Activated T-helper 1 cell treated with anti-CD3 and anti-CD28 coated beads, Interleukin-12 subunit alpha, Interleukin-12 subunit beta, Interleukin-2, Interleukin-4 antibody, amounts not matched to agents 30 ng/mL and 10 ng/mL and 1 ng/mL, durations not matched to agents 14 hours and 24 hours and 36 hours (primary cell): ENCODE measurements at places on chromosomes 2 and 18. TPM values are rescaled to one million over a fixed set of nuclear protein-coding genes. Genes with fewer than 3 reads are reported as not detected.
A peak's percentile ranks its signal among the peaks of the same experiment; 100 is the strongest.

DNA sequence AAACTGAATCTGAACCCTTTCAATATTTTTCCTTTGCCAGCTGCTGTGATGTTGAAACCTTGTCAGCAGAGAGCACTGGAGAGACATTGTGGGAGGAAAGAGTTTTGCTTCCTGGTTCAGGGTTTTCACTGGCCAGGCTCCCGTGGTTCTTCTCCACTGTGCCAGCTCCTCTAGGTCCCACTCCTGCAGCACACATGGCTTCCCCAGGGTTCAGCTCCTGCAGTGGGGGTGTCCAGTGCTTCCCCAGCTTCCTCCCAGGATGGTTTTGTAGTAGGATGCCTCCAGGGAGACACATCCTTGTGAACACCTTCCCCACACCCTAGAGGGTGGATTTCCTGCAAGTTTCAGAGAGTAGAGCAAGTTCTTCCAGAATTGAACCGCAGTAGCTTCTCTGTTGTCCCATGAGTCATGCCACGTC lies 24.0 kb upstream of the SULT1C3 start:
- H3K27me3 ChIP-seq, result peaks cover 4% of the 10 kb centered on the region
- DNase-seq, result no peak
- no peak overlapping the region for H3K27ac ChIP-seq
- H3K4me3 ChIP-seq, result no peak overlapping the region

- no peaks in the 10 kb centered on the region for H3K4me1 ChIP-seq
- DNase-seq, result no peak
- H3K27ac ChIP-seq, result no peak overlapping the region
- H3K27me3 ChIP-seq, result no peaks in the 10 kb centered on the region
- H3K4me3 ChIP-seq, result no peak overlapping the region
Measured at GRCh38 chr2:5250482-5250881, 441.7 kb upstream of the SOX11 start.

DNA sequence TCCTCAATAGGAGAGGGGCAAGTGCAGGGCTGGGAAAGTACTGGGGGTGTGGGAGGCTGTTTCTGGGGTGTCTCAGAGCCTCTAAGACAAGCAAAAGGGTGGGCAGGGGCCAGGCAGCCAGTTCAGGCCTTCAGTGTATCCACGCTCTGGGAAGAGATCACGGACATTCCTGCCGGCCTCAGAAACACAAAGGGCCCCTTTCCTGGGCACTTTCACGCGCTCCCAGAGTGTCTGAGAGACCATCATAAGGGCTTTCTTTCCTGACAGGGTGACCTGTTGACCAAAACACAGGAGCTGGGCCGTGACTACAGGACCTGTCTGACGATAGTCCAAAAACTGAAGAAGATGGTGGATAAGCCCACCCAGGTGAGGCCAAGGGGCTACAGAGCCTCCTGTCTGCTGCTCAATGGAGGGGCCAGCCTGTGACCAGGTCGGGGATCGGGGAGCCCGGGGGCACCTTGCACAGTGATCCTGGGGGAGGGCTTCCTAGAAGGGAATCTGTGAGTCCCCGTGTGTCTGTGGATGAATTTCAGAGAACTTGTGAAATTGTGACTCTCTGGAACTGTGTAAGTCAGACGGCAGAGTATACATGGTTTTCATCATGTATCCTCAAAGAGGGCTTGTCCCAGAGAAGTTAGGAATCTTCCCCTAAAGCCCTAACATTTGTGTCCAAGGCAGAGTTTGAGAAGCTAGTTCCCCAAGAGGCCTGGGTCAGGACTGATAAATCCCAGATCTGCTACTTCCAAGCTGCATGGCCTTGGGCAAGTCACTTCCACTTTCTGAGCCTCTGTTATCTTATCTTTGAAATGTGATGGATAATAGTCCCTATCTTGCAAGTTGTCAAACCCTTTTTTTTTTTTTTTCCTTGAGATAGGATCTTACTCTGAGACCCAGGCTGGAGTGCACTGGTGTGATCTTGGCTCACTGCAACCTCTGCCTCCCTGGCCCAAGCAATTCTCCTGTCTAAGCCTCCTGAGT lies 1.8 kb downstream of the GNLY start:
- peaks cover 2% of the 10 kb centered on the region for H3K36me3 ChIP-seq
- H3K27me3 ChIP-seq, result peaks cover 2% of the 10 kb centered on the region
- peak overlapping the region; percentile 48 for H3K27ac ChIP-seq
- H3K4me1 ChIP-seq, result peaks cover 19% of the 10 kb centered on the region
- peak overlapping the region; percentile 9 for H3K4me3 ChIP-seq
- no peak for DNase-seq

DNA sequence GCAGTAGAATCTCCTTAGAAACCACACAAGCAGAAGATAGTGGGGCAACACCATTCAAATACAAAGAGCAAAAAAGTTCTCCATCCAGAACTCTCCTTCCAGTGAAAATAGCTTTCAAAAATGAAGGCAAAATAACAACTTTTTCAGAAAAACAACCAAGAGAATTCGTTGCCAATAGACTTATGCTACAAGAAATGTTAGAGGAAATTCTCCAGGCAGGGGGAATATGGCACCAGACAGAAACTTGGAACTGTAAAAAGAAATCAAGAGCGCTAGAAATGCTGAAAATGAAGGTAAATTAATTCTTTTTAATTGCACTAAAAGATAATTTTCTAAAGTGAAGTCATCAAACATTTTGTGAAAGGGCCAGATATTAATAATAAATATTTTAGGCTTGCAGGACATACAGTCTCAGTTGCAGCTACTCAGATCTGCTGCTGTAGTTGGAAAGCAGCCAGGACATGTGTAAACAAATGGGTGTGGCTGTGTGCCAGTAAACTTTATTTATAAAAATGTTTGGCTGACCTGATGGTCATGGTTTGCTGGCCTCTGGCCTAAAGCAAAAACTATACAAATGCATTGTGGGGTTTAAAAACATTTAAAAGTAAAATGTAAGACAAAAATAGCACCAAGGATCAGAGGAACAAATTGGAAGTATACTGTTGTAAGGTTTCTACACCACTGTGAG lies 73.7 kb upstream of the TGFA start:
- H3K27ac ChIP-seq, result no peak overlapping the region
- H3K4me3 ChIP-seq, result no peak overlapping the region
- peaks cover 11% of the 10 kb centered on the region for H3K27me3 ChIP-seq
- DNase-seq, result no peak
- H3K4me1 ChIP-seq, result no peaks in the 10 kb centered on the region
- no peaks in the 10 kb centered on the region for H3K36me3 ChIP-seq

DNA sequence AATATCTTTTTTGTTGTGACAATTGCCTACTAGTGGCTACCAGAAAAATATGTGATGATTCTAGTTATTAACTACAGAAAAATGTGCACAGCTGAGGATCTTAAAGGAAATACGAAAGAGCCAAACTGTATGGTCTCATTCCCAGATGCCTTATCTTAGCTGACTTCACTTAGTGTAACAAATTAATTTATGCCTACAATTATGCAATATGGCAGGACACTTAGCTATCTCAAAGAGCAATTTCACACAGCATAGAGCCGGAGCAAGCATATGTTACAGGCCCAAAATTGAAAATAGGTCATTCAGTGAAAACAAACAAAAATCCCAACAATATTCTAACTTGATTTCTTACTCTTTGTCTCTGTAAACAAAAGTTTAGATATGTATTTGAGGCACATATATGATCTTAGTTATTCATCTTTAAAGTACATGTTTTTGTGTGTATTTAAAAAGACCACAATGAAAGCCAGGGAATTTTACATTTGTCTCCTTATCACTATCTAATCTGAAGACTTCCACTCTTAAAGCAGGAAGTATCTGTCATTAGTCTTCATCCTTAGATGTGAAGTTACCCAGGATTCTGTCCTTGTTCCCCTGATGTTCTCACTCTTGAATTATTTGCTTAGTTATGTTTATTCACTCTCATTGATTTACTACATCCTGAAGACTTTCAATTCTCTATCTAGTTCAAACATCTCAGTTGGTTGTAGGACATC lies 1579.0 kb upstream of the NXPH2 start:
- no peak overlapping the region for H3K27ac ChIP-seq
- no peak for DNase-seq
- no peaks in the 10 kb centered on the region for H3K27me3 ChIP-seq
- H3K4me1 ChIP-seq, result no peaks in the 10 kb centered on the region

- H3K27me3 ChIP-seq, result no peaks in the 10 kb centered on the region
- no peaks in the 10 kb centered on the region for H3K4me1 ChIP-seq
- DNase-seq, result no peak
- H3K4me3 ChIP-seq, result no peak overlapping the region
Measured at GRCh38 chr2:166958986-166959481, 70.8 kb downstream of the XIRP2 start.

DNA sequence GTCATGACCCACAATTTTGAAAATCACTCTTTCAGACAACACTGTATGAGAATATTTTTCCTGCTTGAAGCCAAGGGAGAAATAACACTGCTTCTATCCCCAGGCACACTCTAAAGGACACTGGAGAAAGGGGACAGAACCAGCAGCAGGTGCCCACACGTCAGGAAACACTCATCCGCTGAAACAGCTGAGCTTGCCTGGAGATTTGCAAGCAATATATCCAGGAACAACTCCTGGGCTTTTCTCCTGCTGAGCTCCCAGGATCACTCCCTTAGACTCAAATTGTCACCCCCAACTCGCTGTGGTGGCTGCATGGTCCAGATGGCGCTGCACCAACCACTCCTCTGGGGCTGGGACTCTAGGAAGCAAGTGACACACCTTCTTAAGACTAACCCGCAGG lies 186.7 kb downstream of the ARL4C start:
- no peak for DNase-seq
- no peaks in the 10 kb centered on the region for H3K27me3 ChIP-seq
- H3K4me1 ChIP-seq, result peaks cover 70% of the 10 kb centered on the region
- no peak overlapping the region for H3K4me3 ChIP-seq
- H3K27ac ChIP-seq, result peak overlapping the region; percentile 99

GRCh38 chr2:219254590-219255201 lies 978 bp upstream of the TUBA4A start:
- H3K27ac ChIP-seq, result peak overlapping the region; percentile 98
- H3K4me3 ChIP-seq, result peak overlapping the region; percentile 84
- H3K27me3 ChIP-seq, result peaks cover 3% of the 10 kb centered on the region
- peak; percentile 46 for DNase-seq
- peaks cover 43% of the 10 kb centered on the region for H3K4me1 ChIP-seq

Gene UPP2
- total RNA-seq, result not detected in 2 replicates

- DNase-seq, result no peak
- H3K27me3 ChIP-seq, result no peaks in the 10 kb centered on the region
- H3K4me3 ChIP-seq, result no peak overlapping the region
- peak overlapping the region; percentile 11 for H3K27ac ChIP-seq
Measured at GRCh38 chr2:191650896-191651773, 26.8 kb upstream of the NABP1 start.

DNA sequence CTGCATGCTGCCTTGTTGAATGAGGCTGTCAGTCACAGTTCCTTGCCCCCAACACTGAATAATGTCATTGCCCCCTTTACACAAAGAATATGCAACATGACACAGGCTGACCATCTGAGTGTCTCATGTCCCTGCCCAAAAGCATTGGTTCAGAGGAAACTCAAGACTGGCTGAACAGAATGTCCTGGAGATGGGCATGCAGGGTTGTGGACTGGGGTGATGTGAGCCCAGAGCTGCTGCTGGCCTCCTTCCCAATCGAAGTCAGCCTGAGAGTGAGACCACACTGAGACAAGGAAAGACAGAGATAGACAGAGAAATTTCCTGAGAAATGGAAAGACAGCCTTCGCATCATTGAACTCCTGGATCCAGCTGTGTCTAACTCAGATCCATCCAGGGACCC lies 110.1 kb downstream of the PID1 start:
- no peaks in the 10 kb centered on the region for H3K4me1 ChIP-seq
- no peak for DNase-seq
- H3K27ac ChIP-seq, result no peak overlapping the region
- no peaks in the 10 kb centered on the region for H3K27me3 ChIP-seq

GRCh38 chr2:67570611-67571010 lies 173.5 kb downstream of the ETAA1 start:
- no peaks in the 10 kb centered on the region for H3K36me3 ChIP-seq
- no peaks in the 10 kb centered on the region for H3K27me3 ChIP-seq
- H3K4me3 ChIP-seq, result no peak overlapping the region
- H3K27ac ChIP-seq, result no peak overlapping the region
- H3K4me1 ChIP-seq, result no peaks in the 10 kb centered on the region

- no peak for DNase-seq
- H3K4me3 ChIP-seq, result no peak overlapping the region
- no peaks in the 10 kb centered on the region for H3K36me3 ChIP-seq
- no peak overlapping the region for H3K27ac ChIP-seq
- no peaks in the 10 kb centered on the region for H3K4me1 ChIP-seq
- H3K27me3 ChIP-seq, result peaks cover 4% of the 10 kb centered on the region
Measured at GRCh38 chr2:209431701-209432100, 7.9 kb downstream of the MAP2 start.

DNA sequence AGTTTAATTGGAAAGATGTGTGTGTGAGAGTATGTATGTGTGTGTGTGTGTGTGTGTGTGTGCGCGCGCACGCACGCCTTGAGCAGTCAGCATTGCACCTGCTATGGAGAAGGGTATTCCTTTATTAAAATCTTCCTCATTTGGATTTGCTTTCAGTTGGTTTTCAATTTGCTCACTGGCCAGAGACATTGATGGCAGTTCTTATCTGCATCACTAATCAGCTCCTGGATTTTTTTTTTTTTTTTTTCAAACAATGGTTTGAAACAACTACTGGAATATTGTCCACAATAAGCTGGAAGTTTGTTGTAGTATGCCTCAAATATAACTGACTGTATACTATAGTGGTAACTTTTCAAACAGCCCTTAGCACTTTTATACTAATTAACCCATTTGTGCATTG lies 48.0 kb downstream of the FEZ2 start:
- peaks cover 17% of the 10 kb centered on the region for H3K4me1 ChIP-seq
- no peaks in the 10 kb centered on the region for H3K27me3 ChIP-seq
- no peak for DNase-seq

Gene TM4SF20
- not detected in 2 replicates for total RNA-seq

Gene ANO7
- 2.1 and 2.4 TPM in 2 replicates for total RNA-seq

Gene AQP4
- not detected in 2 replicates for total RNA-seq

Gene MAL
- 264 and 272 TPM in 2 replicates for total RNA-seq

- no peak overlapping the region for H3K4me3 ChIP-seq
- DNase-seq, result no peak
- H3K27ac ChIP-seq, result no peak overlapping the region
- H3K36me3 ChIP-seq, result no peaks in the 10 kb centered on the region
- peaks cover 2% of the 10 kb centered on the region for H3K27me3 ChIP-seq
Measured at GRCh38 chr2:156590085-156590739, 154.0 kb downstream of the GPD2 start.

- H3K4me3 ChIP-seq, result no peak overlapping the region
- H3K27ac ChIP-seq, result no peak overlapping the region
- H3K4me1 ChIP-seq, result no peaks in the 10 kb centered on the region
- DNase-seq, result no peak
- no peaks in the 10 kb centered on the region for H3K27me3 ChIP-seq
Measured at GRCh38 chr2:203436496-203436895, 98.6 kb downstream of the RAPH1 start.

Gene PHOSPHO2
- total RNA-seq, result 4.5 and 4.6 TPM in 2 replicates

Gene CYP1B1
- 12.7 and 14.7 TPM in 2 replicates for total RNA-seq

Gene UGT1A3
- total RNA-seq, result not detected in 2 replicates

Gene FER1L5
- not detected in 2 replicates for total RNA-seq

GRCh38 chr2:66960161-66960560 lies 437.0 kb upstream of the ETAA1 start:
- H3K4me3 ChIP-seq, result no peak overlapping the region
- no peak for DNase-seq
- no peaks in the 10 kb centered on the region for H3K4me1 ChIP-seq
- no peak overlapping the region for H3K27ac ChIP-seq
- H3K36me3 ChIP-seq, result no peaks in the 10 kb centered on the region

Gene KYNU
- total RNA-seq, result not detected in 2 replicates
